Activated CD4-positive, CD25-positive, alpha-beta regulatory T cell (primary cell): ENCODE measurements at places on chromosomes 6 and 20.

- DNase-seq: no peak
These were observed 2.7 kb downstream of the TMEM74B start for GRCh38 chr20:1182106-1182505.

DNA sequence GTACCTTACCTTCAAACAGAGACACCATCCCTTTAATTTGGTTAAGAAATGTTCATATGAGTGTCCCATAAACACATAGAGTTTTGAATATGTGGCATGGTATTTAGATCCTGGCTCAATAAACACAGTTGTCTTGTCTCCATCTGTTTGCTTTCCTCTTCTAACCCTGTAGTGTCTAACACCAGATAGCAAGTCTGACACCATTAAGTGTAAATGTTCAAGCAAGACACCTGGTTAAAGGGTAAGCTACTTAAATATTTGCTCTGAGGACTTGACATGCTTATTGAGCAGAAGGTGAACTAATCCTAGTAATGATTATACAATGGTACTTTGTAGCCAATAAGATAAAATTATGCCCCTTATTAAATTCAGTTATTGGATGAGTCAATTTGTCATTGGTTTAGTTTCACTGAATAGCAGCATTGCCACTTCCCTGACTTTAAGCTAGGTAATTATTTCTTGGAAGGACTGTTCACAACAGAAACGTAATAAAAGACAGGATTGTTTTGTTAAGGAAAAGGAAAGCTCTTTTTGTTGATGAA is 26.9 kb upstream of the GOPC start:
- no peak for DNase-seq

DNA sequence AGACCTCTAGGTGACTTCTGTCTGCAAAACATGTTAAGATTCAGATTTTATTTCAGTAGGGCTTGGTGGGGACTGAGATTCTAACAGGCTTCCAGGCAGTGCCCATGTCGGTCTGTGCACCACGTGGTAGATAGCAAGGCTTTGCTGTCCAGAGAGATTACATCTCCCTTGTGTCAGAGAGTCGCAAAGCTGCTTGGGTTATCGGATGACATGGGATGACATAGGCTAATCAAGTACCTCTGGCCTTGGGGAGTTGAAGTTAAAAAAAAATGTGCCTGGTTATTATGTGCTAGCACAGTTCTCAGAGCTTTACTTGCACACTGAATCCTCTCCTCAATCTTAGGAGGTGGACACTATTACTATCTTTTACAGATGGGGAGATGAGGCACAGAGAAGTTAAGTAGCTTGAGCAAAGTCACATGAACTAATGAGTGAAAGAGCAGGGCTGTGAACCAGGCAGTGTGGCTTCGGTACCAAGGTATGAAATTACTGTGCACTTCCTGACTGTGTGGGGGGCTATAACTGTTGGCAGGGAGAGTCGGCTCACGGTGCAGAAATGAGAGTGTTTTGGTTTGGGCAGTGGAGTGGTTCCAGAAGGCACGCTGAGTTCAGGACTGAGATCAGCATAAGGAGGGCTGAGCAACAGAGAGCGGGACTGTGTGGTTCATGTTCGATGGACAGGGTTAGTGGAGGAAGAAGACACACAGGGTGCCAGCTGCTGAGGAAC is 41.1 kb downstream of the FARS2 start:
- DNase-seq: no peak

DNA sequence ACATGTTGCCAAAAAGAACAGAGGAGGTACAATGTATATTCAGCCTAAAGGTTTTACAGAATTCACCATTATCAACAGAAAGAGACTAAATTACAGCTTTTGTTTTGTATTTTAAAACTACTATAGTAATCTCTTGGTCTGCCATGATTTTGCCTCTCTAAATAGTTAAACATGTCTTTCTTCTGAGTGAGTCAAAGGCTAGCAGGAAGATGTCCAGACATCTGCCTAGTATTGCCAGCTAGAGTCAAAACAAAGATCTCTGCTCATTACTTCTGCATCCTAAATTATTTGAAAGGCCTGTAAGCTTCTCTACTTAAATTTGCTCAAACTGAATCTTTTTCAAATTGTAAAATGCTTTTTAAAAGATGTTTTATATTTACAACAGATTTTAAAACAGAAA is 8.8 kb downstream of the ASF1A start:
- no peak for DNase-seq

GRCh38 chr20:56628873-56629463 is at the start of gene TFAP2C:
Gene TFAP2C (plus strand): TSS chr20:56629306. CDS start chr20:56629545, 239 bp downstream.
- no peak for DNase-seq

DNA sequence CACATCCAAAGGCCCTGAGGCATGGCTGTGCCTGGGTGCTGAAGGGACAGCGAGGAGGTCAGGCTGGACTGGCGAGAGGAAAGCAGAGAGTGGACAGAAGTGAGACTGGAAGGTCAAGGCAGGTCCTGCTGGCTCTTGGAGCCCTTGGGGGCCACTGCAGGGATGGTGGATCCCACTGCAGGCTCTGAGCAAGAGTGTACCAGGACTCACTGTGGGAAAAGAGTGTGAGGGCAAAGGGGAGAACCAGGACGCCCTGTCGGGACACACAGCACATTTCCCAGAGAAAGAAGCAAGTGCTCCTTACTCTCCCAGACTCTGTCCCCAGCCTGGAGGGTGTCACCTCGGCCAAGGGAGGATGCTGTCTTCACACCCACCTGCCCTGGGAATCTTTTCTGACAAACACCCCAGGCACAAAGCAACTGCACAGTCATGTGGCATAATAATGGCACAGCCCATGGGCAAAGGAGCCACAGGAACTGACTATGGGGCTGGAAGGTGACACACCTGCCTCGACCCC is 172.3 kb upstream of the CST7 start:
- DNase-seq: no peak

DNA sequence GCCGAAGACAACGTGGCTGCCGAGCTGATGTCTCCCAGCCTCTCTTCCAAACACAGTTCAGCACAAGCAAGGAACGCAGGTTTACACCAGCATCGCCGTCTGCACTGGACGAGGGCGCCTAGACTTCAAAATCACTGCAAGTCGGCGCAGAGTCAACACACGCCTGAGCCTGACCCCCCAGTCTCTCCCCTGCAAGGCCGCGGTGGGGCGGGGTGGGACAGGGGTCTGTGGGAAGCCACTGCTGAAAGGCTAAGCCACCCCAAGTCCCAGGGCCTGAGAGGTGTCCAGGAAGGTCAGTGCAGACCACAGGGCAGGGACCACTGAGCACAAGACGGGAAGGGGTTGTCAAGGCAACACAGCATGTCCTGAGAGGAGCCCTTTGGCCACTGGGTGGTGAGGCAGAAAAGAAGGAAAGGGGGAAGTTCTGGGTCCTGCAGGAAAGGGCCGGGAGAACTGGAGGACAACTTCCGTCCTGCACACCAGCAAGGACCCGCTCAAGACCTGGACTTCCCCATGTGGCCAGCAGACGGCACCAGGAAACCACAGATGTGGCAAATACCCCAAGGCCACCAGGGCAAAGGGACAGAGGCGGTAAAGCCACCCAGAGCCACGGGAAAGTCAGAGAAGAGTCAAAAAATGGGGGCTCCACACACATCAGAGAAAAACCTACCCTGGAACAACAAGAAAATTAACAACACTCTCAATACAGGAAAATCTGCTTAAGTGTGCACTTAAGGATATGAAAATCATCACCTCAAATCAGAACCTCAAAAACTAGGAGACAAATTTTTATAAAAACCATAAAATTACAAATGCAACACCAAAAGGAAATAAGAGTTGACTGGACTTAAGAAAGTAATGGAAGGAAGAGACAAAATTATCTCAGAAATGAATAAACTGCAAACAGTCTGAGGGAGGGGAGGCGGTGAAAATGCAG is 84.8 kb downstream of the TAF4 start:
- DNase-seq: no peak

GRCh38 chr6:116376149-116376548 is 5.4 kb downstream of the DSE start:
- no peak for DNase-seq

- DNase-seq: no peak
These were observed 463.6 kb downstream of the HACE1 start for GRCh38 chr6:104396077-104396476.

DNA sequence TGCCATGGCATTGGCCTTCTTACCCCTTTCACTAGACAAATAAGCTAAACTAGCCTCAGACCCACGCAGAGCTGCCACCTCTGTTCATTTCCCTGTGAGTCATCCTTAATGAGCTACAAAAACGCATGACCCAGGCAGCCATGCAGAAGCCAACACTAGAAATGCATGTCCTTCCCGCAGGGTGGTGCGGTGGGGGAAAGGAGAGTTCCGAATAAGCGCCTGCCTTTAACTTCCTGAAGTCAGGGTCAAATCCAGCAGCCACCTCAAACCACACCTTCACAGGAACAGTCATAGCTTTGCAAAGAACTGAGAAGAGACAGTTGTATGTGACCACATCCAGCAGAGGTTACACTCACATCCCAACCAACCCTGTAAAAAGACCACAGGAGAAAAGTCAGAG is 40.4 kb downstream of the IRF4 start:
- DNase-seq: no peak
